ENCODE measurements at places on chromosomes 3 and 15. TPM values are rescaled to one million over a fixed set of nuclear protein-coding genes. Genes with fewer than 3 reads are reported as not detected.

The PP2D1 gene
- total RNA-seq = not detected

The SPATA12 gene
- total RNA-seq = not detected

The IQCB1 gene
- 51.6 TPM for total RNA-seq

The LYSMD2 gene
- total RNA-seq = 19.0 TPM

The SCG5 gene
- 1.6 TPM for total RNA-seq

The UBR1 gene
- total RNA-seq = 27.3 TPM

Data from activated CD8-positive, alpha-beta T cell treated with anti-CD3 and anti-CD28 coated beads for 36 hours (primary cell).